Stimulated activated CD8-positive, alpha-beta memory T cell treated with anti-CD3 and anti-CD28 coated beads, Interleukin-2, amount 100 ng/mL, for 48 hours (primary cell): ENCODE measurements at places on chromosomes 12 and 14.

DNA sequence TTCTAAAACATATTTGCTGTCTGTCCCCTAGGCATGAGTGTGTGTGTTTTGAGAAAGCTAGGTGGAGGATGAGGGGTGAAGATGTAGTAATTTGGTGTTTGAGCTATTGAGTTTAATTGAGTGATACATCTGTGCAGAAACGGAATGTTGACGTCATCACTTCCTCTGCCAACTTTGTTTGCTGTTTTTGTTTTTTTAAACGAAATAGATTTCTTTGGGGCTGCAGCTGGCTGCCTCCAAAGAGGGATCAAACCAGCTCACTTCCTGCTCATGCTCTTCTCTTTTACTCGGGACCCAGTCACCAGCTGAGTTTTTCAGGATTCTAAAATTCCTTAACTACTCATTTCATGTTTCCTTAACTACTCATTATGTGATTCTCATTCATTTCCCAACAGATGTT is 19.5 kb upstream of the CRACR2A start:
- DNase-seq = no peak

DNA sequence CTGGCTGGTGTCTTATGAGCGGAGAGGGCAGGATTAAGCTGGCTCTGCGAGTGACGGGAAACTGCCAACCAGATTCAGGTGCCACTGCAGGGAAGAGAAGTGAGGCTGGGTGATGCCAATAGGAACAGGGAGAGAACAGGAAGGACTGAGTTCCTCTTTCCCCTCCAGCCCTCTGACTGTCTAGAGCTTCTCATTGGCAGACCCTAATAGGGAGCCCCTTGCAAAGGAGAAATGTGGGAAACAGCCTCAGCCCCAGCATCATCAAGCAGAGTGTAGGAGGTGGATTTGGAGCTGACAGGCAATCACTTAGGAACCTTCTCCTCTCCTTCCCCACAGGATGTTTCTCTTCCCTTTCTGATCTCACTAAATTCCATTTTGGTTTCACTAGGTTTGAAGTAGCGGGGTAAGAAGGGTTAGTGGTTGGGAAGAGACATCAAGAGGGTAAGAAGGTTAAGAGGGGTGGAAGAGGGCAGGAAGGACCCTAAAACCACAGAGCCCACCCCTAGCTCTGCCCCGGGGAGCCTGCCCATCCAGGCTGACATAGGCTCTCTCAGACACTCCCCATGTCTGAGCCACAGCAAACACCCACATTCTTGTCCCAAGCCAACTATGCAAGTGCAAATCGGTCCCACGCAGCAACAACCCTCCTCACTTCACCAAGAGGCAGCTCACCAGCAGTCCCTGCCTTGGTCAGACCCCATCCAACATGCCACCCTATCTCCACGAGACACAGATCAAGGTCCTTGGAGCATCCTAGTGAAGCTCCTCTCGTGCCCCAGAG is 111.1 kb downstream of the STAB2 start:
- DNase-seq = no peak

DNA sequence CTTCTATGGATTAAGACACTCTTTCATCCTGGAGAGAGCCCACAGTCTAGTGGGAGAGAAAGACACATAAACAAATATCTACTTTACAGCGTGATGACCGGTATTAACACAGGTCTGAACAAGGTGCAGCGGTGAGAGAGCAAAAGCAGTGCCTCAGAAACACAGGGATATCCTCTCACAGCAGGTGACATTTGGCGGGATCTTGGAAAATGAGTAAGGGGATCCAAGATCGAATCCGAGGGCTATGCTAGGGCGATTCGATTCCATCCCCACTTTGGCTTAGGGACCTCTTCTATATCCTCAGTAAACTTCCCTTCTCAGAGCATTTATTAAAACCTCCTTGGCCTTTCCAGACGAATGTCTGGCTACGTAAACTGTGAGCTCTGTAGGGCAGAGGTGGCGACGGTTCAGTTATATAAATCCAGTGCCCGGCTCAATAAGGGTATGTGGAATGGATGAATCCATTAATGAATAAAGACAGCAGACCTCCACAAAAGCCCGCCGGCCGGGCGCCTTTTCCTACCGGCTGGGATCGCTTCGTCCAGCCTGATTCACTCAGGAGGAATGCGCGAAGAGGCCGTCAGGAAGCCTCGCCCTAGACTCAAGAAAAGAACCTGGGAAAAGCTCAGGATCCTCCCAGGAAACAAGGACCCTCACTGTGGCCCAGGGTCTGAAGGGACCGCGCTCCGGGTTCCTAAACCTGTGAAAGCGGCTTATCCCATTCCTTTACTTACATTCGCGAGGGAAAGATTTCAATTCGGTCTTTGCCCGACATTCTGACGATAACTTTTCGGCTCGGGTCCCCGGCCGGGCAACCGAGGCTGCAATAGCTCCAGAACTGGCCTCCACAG is 455 bp downstream of the ATP6V1D start:
- DNase-seq = no peak

DNA sequence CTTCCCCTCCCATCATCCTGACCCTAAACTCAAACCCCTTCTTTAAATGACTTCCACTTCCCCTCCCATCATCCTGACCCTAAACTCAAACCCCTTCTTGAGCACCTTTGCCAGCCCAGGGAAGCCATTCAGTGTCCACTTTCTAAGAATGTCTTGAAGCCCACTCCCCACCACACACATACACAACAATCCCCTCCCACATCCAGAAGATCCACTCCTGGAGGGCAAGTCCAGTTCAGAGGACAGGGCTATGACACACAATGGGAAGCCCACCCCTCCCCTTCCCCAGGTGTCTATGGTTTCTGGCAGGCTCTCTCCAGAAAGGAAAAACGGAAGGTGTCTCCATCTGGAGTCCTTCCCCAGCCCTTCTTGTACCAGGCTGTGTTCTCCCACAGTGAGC is 117.1 kb downstream of the KCNA5 start:
- DNase-seq = no peak

DNA sequence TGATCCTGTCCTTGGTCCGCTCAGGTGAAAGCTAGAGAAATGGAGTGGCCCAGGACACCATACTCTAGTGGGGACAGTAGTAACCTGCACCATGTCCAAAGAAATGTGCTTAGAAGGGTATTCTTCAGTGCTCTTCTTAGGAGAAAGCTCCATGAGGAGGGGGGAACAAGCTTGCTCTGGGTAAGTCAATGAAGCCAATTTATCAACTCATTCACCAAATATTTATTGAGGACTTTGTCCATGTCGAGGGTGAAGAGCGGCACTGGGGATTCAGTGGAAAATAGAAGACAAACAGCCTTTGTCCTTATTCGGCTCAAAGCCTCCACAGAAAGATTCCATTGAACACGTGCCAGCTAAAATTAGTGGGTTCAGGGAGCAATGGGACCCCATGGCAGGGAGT is 677.8 kb downstream of the BCL11B start:
- DNase-seq = no peak

DNA sequence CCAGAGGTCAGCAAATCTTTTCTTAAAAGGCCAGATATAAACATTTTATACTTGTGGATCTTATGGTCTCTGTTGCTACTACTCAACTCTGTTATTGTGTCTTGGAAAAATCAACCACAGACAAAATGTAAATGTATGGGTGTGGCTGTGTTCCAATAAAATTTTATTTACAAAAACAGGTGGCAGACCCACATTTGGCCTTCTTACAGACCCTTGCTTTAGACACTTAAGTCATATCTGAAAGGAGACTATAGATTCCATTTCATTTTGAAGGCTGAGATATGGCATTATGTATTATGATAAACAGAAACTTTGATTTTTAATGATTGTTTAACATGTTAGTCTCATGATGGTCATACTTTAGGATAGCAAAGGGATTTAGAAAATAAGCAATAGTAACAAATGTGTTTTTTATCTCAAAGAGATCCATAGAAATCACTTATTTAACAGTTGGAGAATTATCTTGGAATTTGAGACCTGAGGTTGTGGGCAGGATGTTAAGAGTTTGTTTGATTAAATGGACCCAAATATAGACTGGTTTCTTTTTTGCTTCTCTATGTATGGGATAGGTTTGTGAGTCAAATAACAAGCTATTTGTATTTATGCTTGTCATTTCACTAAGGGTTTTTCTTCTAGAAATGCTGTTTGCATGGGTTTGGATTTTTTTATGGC is 51.2 kb downstream of the PPFIBP1 start:
- DNase-seq = no peak

DNA sequence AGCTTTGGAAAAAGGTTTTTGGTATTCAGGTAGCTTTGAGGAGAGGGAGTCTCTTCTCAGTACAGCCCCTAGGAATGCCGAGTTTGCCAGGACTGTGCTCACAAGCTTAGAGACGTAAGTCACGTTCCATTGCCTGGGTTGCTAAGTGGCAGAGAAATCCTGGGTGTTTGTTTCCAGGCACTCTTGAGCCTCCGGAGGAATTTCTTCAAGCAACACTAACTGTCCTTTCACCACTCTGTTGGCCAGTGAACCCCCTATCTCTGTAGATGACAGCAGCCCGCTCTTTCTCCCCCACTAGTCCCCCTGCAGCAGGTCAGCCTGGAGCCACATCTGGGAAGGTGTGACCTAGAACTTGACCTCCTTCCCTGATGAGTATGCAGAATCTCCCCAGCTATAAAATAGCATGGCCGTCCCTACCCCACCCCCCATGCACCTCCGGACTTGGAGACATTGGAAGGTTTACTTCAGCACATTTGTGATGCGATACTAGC is 162.7 kb downstream of the ZFP36L1 start:
- DNase-seq = no peak
